Muscle of arm (tissue), 14 donors: ENCODE measurements at places on chromosomes 5 and 9. TPM values are rescaled to one million over a fixed set of nuclear protein-coding genes. Genes with fewer than 3 reads are reported as not detected.
A peak's percentile ranks its signal among the peaks of the same experiment; 100 is the strongest.

The P4HA2 gene
- polyA plus RNA-seq = 53.3 TPM

- no peak for DNase-seq
Measured at GRCh38 chr5:93401634-93402213, 179.3 kb downstream of the NR2F1-AS1 start.

- DNase-seq = no peak
Measured at GRCh38 chr5:158390577-158390976, 531.6 kb upstream of the CLINT1 start.

GRCh38 chr9:97293207-97293721 lies 14.2 kb upstream of the CCDC180 start:
- DNase-seq = peak; percentile 72
